Activated CD8-positive, alpha-beta memory T cell treated with anti-CD3 and anti-CD28 coated beads, Interleukin-2, amount 10 ng/mL, durations not matched to agents 7 days and 5 days (primary cell): ENCODE measurements at places on chromosomes 2 and 18. TPM values are rescaled to one million over a fixed set of nuclear protein-coding genes. Genes with fewer than 3 reads are reported as not detected.

- H3K36me3 ChIP-seq: no peaks in the 10 kb centered on the region
- H3K4me1 ChIP-seq: peaks cover 5% of the 10 kb centered on the region
- DNase-seq: no peak
Measured at GRCh38 chr2:25035537-25036220, 6.2 kb upstream of the EFR3B start.

Gene SKOR2
- not detected for total RNA-seq

GRCh38 chr2:39059366-39059952, 61.4 kb downstream of the SOS1 start:
- H3K36me3 ChIP-seq: peaks cover 20% of the 10 kb centered on the region
- H3K4me3 ChIP-seq: no peak overlapping the region
- H3K27me3 ChIP-seq: no peaks in the 10 kb centered on the region
- DNase-seq: no peak

Gene ANKRD30BL
- total RNA-seq: not detected

Gene C2orf78
- not detected for total RNA-seq

DNA sequence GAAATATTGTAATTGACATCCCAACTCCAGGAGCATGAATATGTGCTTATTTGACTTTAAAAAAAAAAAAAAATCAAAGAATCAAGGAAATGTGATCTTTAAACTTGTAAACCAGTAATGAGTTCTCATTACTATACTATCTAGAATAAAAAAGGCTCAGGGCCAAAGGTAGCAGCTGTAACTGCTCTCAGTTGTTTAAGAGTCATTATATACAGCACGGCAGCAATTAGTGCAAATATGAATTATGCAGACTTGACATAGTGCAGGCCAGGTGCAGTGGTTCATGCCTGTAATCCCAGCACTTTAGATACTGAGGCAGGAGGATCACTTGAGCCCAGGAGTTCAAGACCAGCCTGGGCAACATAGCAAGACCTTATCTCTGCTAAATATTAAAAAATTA, 125.7 kb upstream of the TTC39C start:
- peaks cover 3% of the 10 kb centered on the region for H3K36me3 ChIP-seq
- no peak overlapping the region for H3K4me3 ChIP-seq
- no peak overlapping the region for H3K27ac ChIP-seq
- DNase-seq: no peak

DNA sequence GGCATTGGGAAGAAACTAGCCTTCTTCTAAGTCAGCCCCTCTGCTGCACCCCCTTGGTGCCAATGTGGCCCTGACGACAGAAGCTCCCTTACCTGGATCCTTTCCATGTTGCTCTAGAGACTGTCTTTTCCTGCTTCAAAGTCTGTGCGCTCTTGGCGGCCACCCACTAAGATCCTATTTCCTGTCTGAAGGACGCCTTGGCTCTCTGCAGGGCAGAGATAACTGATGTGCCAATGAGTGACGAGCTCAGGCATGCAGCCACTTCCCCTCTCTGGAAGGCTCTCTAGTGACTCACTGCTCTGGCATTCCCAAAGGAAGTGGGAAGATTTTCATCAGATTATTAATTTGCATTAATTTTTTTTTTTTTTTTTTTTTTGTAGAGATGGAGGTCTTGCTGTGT, 273.5 kb downstream of the CDH20 start:
- H3K27me3 ChIP-seq: peaks cover 30% of the 10 kb centered on the region
- H3K27ac ChIP-seq: no peak overlapping the region
- no peak for DNase-seq

GRCh38 chr2:37588316-37588777, 83.1 kb downstream of the CDC42EP3 start:
- no peak overlapping the region for H3K4me3 ChIP-seq
- peaks cover 71% of the 10 kb centered on the region for H3K4me1 ChIP-seq
- peaks cover 3% of the 10 kb centered on the region for H3K36me3 ChIP-seq
- no peaks in the 10 kb centered on the region for H3K27me3 ChIP-seq

Gene SPATA3
- 1.2 TPM for total RNA-seq

GRCh38 chr2:127225186-127225960, 5.3 kb upstream of the CYP27C1 start:
- H3K27ac ChIP-seq: no peak overlapping the region
- no peak overlapping the region for H3K4me3 ChIP-seq
- peaks cover 41% of the 10 kb centered on the region for H3K27me3 ChIP-seq
- H3K36me3 ChIP-seq: no peaks in the 10 kb centered on the region
- DNase-seq: no peak

Gene MAP3K19
- not detected for total RNA-seq

Gene UGT1A8
- total RNA-seq: not detected

- H3K27ac ChIP-seq: no peak overlapping the region
- peaks cover 8% of the 10 kb centered on the region for H3K4me1 ChIP-seq
- no peak overlapping the region for H3K4me3 ChIP-seq
- no peaks in the 10 kb centered on the region for H3K36me3 ChIP-seq
Measured at GRCh38 chr2:198374375-198375082, 570.1 kb downstream of the PLCL1 start.

GRCh38 chr18:63844254-63844653, 43.3 kb upstream of the SERPINB2 start:
- DNase-seq: no peak
- no peaks in the 10 kb centered on the region for H3K36me3 ChIP-seq
- no peak overlapping the region for H3K27ac ChIP-seq
- no peak overlapping the region for H3K4me3 ChIP-seq
- H3K4me1 ChIP-seq: no peaks in the 10 kb centered on the region

Gene ERMN
- total RNA-seq: 2.9 TPM

DNA sequence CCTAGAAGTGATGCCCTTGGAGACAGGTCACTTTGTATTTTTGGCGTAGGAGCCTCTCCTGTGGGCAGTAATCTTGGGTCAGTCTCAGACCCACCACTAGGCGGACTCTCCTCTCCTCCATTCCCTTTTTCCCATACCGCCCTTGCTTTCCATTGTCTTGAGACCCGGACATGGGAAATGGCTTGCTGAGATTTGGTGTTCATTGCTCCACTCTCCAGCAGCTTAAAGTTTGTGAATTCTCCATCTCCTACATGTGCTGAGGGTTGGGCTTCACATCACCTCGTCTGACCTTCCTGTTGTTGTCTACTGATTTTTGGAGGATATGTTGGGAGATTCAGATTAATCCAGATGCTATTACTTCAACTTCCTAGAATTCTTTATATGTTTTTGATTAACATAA, 159.2 kb upstream of the RAB12 start:
- no peaks in the 10 kb centered on the region for H3K4me1 ChIP-seq
- DNase-seq: no peak
- H3K4me3 ChIP-seq: no peak overlapping the region

DNA sequence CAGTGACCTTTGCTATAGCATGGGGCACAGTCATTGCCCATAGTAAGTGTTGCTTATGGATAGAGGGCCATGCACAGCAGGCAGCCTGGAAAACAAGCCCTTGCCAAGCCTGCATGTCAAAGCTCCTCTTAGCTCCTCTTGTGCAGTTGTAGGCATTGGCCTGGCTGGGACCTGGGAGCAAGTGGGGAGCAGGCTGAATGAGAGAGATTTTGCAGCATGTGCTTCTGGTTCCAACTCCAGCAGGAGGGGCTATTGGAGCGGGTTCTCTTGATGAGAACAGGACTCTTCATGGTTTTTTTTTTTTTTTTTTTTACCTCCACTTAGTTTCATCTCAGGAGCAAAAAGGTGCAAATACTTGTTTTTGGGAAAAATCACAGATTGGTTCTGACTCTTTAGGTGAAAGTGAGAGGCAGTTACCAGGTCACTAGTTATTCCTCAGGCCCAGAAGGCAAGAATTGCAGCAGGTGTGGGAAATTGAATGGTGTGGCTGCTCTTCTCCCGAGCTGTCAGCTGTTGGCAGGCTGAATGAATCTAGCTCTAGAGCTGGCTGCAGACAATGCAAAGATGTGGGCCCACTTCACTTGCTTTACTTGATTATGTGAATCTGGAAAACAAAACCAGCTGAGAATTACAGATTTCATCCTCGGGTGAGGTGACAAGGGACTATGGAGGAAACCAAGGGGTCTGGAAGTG, 95.9 kb downstream of the MAP4K4 start:
- H3K4me1 ChIP-seq: peaks cover 2% of the 10 kb centered on the region
- H3K4me3 ChIP-seq: no peak overlapping the region
- peaks cover 10% of the 10 kb centered on the region for H3K36me3 ChIP-seq

Gene CFAP65
- not detected for total RNA-seq

Gene LIMS3
- 0.93 TPM for total RNA-seq

GRCh38 chr18:14978962-14979535, 231.1 kb downstream of the ANKRD30B start:
- no peak for DNase-seq
- H3K27ac ChIP-seq: no peak overlapping the region
- H3K36me3 ChIP-seq: no peaks in the 10 kb centered on the region
- no peaks in the 10 kb centered on the region for H3K4me1 ChIP-seq
- no peaks in the 10 kb centered on the region for H3K27me3 ChIP-seq

Gene GCKR
- total RNA-seq: not detected

Gene C1GALT1C1L
- total RNA-seq: not detected

GRCh38 chr2:24871852-24872333, 48.1 kb downstream of the ADCY3 start:
- peaks cover 9% of the 10 kb centered on the region for H3K36me3 ChIP-seq
- no peaks in the 10 kb centered on the region for H3K27me3 ChIP-seq
- peaks cover 2% of the 10 kb centered on the region for H3K4me1 ChIP-seq
- DNase-seq: no peak

DNA sequence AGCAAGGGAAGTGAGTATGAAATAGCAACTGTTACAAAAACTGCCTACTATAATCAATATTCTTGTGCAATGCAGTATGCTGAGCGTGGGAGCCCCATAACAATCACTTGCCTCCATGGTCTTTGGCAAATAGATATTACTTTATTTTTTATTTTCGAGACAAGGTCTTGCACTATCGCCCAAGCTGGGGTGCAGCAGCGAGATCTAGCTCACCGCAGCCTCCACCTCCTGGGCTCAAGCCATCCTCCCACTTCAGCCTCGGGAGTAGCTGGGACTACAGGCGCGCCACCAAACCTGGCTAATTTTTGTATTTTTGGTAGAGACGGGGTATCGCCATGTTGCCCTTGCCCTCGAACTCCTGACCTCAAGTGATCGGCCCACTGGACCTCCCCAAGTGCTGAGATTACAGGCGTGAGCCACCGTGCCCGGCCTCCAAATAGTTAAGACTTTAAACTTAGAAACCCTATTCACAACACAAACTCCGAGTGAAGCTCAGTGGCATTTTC, 1.2 kb upstream of the CCNT2 start:
- H3K36me3 ChIP-seq: peaks cover 19% of the 10 kb centered on the region
- H3K27me3 ChIP-seq: peaks cover 5% of the 10 kb centered on the region
- peaks cover 22% of the 10 kb centered on the region for H3K4me1 ChIP-seq
- peak overlapping the region; percentile 98 for H3K27ac ChIP-seq
- DNase-seq: peak; percentile 52
- H3K4me3 ChIP-seq: peak overlapping the region; percentile 94

GRCh38 chr2:195912079-195912478, 156.6 kb downstream of the DNAH7 start:
- no peaks in the 10 kb centered on the region for H3K4me1 ChIP-seq
- no peaks in the 10 kb centered on the region for H3K36me3 ChIP-seq
- no peak overlapping the region for H3K4me3 ChIP-seq
- peaks cover 3% of the 10 kb centered on the region for H3K27me3 ChIP-seq

Gene UGT1A3
- not detected for total RNA-seq

- peak overlapping the region; percentile 29 for H3K4me3 ChIP-seq
- H3K27me3 ChIP-seq: no peaks in the 10 kb centered on the region
- H3K4me1 ChIP-seq: peaks cover 76% of the 10 kb centered on the region
- DNase-seq: peak; percentile 68
- H3K27ac ChIP-seq: peak overlapping the region; percentile 87
Measured at GRCh38 chr18:13570856-13571495, 155.4 kb downstream of the FAM210A start.

- H3K27ac ChIP-seq: no peak overlapping the region
- no peak for DNase-seq
- H3K4me3 ChIP-seq: no peak overlapping the region
- peaks cover 6% of the 10 kb centered on the region for H3K4me1 ChIP-seq
Measured at GRCh38 chr18:35172451-35173035, 68.3 kb upstream of the ZNF397 start.

Gene OR6B2
- not detected for total RNA-seq

Gene MGAT4A
- total RNA-seq: 72.0 TPM

Gene SYT4
- not detected for total RNA-seq

GRCh38 chr18:42024131-42024530, 69.1 kb downstream of the PIK3C3 start:
- peaks cover 43% of the 10 kb centered on the region for H3K4me1 ChIP-seq
- no peaks in the 10 kb centered on the region for H3K27me3 ChIP-seq
- H3K36me3 ChIP-seq: peaks cover 32% of the 10 kb centered on the region
- no peak for DNase-seq

DNA sequence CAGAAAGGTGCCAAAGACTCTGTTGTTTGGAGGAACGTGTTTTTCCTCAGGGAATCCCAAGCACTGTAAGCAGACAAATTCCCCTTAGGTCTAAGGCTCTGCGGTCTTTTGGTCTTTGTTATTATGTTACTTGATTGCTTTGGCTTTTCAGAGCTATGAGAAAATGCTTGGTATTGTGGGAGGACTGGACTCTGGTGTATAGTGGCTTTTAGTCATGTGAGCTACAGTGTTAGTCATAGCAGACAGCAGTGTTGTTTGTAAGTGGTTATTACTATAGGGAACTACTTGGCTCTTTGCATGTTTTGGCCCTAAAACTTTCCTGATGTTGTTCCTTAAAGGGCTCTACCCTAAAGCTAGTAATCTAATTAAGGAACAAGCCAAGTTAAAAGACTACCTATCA, 956.2 kb upstream of the LRATD1 start:
- no peak overlapping the region for H3K4me3 ChIP-seq
- DNase-seq: no peak
- no peaks in the 10 kb centered on the region for H3K27me3 ChIP-seq
- no peaks in the 10 kb centered on the region for H3K4me1 ChIP-seq

GRCh38 chr2:208042041-208042440, 16.7 kb upstream of the PLEKHM3 start:
- H3K27me3 ChIP-seq: peaks cover 14% of the 10 kb centered on the region
- H3K4me1 ChIP-seq: peaks cover 2% of the 10 kb centered on the region
- no peak overlapping the region for H3K4me3 ChIP-seq
- H3K36me3 ChIP-seq: no peaks in the 10 kb centered on the region
- H3K27ac ChIP-seq: no peak overlapping the region
- no peak for DNase-seq

- H3K27me3 ChIP-seq: no peaks in the 10 kb centered on the region
- H3K27ac ChIP-seq: no peak overlapping the region
- H3K4me3 ChIP-seq: no peak overlapping the region
- peak; percentile 18 for DNase-seq
- H3K36me3 ChIP-seq: no peaks in the 10 kb centered on the region
Measured at GRCh38 chr2:100390001-100390940, 27.2 kb downstream of the CHST10 start.

Gene ADCYAP1
- total RNA-seq: not detected

Gene AAMP
- total RNA-seq: 49.5 TPM

- H3K4me3 ChIP-seq: no peak overlapping the region
- no peaks in the 10 kb centered on the region for H3K27me3 ChIP-seq
- no peak overlapping the region for H3K27ac ChIP-seq
- no peaks in the 10 kb centered on the region for H3K36me3 ChIP-seq
- H3K4me1 ChIP-seq: no peaks in the 10 kb centered on the region
Measured at GRCh38 chr18:3425030-3425429, 24.9 kb upstream of the TGIF1 start.

Gene COL6A3
- 1.5 TPM for total RNA-seq

- H3K27me3 ChIP-seq: no peaks in the 10 kb centered on the region
- H3K4me3 ChIP-seq: no peak overlapping the region
- H3K36me3 ChIP-seq: no peaks in the 10 kb centered on the region
- no peak for DNase-seq
Measured at GRCh38 chr2:72613931-72614330, 211.9 kb downstream of the EXOC6B start.

- H3K27ac ChIP-seq: no peak overlapping the region
- no peaks in the 10 kb centered on the region for H3K27me3 ChIP-seq
- H3K4me3 ChIP-seq: no peak overlapping the region
- H3K4me1 ChIP-seq: no peaks in the 10 kb centered on the region
Measured at GRCh38 chr2:40102447-40102846, 323.4 kb upstream of the THUMPD2 start.
